Activated naive CD8-positive, alpha-beta T cell treated with anti-CD3 and anti-CD28 coated beads, Interleukin-2, amount 10 ng/mL, durations not matched to agents 7 days and 5 days (primary cell): ENCODE measurements at places on chromosomes 6 and 20. TPM values are rescaled to one million over a fixed set of nuclear protein-coding genes. Genes with fewer than 3 reads are reported as not detected.

- no peak for DNase-seq
These were observed 133.5 kb downstream of the AIG1 start for GRCh38 chr6:143194095-143194589.

DNA sequence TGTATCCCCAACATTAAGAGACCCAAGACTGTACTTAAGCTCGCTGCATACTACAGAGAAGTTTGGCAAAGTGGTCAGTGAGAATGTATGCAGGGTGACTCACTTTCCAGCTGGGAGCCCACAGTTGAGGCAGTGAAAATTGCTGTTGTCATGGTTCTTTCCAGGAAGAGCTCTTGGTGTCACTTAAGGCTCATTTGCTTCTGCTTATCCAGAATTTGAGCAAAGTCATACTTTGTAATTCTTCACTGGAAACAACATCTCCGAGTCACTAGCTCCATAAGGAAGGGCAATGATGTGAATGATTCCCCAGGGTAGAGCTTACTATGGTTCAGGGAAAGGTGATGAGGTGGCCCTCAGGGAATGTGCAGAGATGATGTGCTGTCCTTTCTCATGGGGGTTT, 65.4 kb upstream of the FBXL4 start:
- DNase-seq, result no peak

DNA sequence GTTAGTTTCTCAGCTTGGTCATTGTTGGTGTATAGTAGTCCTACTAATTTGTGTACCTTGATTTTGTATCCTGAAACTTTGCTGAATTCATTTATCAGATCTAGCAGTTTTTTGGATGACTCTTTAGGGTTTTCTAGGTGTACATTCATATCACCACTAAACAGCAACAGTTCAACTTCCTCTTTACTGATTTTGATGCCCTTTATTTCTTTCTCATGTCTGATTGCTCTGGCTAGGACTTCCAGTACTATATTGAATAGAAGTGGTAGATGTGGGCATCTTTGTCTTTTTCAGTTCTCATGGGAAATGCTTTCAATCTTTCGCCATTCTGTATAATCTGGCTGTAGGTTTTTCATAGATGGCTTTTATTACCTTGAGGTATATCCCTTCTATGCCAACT, 61.3 kb upstream of the HEY2 start:
- DNase-seq, result no peak

DNA sequence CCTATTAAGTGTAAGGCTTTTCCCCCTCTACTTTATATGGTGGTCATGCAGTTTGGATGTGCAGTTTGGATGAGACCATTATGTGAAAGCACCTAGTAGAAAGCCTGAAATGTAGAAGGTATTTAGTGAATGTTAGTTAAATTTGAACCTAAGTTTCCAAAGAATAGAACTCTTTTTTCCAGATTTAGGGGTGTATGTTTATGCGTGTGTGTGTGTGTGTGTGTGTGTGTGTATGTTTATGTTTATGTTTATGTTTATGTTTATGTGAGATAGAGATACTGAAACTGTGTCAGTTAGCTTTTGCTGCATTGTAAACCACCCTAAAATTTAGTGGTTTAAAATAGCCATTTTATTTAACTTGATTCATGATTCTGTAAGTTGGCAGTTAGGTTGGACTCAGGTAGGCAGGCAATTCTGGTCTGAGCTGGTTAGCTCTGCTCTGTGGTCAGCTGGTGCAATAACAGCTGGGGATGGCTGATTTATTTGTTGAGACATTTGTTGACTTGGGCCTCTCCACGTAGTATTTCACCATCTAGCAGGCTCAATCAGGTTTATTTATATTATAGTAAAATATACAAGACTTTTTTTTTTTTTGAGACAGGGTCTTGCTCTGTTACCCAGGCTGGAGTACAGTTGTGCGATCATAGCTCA, 54.0 kb downstream of the STK4 start:
- no peak for DNase-seq

DNA sequence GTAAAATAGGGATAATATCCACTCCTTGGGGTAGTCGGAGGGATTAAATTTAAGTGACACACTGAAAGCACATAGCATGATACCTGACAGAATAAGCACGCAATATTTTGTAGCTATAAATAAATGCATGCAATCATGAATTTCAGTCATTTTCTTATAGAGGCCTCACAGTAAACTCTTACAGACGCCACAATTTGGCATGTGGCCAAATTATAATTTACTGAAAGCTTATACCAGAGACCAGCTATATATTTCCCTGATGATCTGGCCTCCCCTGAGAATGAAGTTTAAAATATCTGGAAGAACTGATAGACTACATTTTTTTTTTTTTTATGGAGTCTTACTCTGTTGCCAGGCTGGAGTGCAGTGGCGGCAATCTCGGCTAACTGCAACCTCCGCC, 40.9 kb downstream of the QRSL1 start:
- no peak for DNase-seq

DNA sequence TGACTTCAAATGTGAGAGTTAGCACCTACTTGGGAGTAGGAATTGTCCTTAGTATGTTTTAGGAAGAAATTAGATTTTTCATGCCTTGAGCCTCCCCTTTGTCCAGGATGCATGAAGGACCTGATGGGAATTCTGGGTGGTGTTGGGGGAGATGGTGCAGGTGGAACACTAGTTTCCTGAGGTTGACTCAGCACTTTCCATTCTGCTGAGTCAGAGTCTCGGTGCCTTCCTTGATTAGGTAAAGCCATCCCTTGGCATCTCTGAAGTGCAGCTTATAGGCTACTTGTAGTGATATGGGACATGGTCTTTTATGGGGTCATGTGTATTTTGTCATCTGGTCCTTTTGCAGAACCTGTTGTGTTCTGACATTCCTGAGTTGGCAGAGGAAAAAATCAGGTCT, 105.3 kb downstream of the PHACTR3 start:
- no peak for DNase-seq

DNA sequence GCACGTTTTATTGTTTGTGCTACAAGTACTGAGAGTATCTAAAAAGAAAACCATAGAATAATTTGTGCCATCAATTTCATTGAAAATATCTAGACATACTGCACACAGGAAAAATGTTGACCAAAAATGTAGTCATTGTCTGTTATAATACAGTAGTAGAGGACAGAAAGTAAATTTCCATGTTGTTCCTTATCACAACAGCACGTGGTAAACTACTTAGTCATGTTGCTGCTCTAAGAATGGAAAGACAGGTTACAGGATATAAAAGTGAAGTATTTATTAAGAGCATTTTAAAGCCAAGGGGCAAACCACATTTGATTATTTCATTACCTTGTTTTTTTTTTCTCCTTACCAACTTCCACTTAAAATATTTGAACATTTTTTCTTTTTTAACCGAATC, 89.0 kb upstream of the CEP85L start:
- no peak for DNase-seq

DNA sequence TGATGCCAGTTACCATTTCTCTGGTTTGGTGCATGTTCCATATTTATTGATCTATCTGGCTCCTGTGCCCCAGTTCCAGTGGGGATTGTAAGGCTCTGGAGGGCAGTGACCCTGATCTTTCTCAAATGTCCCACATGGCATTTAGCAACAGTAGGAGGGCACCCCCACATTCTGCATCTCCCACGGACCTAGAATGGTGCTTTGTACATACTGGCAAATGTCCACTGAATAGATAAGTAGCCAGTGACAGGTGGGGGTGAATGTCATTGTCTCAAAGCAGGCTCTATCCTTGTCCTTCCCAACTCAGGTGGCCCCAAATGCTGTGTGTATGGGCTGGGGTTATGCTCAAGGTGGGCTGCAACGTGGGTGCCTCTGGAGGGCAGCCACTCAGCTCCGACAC, 84.2 kb downstream of the TMEM242 start:
- no peak for DNase-seq

DNA sequence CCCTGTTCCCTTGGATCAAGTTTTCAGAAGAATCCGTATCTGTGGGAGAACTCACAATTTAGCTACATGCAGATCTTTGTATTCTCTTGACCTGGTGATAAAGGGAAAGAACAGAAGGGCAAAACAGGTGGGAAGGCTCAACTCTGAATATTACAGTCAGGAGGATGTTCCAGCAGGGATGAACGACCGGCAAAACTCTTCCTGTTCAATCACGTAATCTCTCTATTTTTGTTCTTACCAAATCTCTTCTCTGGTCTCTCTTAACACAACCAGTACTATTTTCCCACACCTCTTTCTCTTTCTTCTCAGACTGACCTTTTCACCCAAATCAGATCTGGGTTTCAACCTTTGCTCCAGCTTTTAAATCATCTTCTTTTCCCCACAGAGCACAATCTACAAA, 371.4 kb downstream of the BTBD9 start:
- DNase-seq, result no peak

GRCh38 chr6:52590152-52590891, 13.5 kb upstream of the TRAM2 start:
- no peak for DNase-seq

- DNase-seq, result peak; percentile 35
These were observed 6.7 kb upstream of the GJA10 start for GRCh38 chr6:89887452-89888137.

DNA sequence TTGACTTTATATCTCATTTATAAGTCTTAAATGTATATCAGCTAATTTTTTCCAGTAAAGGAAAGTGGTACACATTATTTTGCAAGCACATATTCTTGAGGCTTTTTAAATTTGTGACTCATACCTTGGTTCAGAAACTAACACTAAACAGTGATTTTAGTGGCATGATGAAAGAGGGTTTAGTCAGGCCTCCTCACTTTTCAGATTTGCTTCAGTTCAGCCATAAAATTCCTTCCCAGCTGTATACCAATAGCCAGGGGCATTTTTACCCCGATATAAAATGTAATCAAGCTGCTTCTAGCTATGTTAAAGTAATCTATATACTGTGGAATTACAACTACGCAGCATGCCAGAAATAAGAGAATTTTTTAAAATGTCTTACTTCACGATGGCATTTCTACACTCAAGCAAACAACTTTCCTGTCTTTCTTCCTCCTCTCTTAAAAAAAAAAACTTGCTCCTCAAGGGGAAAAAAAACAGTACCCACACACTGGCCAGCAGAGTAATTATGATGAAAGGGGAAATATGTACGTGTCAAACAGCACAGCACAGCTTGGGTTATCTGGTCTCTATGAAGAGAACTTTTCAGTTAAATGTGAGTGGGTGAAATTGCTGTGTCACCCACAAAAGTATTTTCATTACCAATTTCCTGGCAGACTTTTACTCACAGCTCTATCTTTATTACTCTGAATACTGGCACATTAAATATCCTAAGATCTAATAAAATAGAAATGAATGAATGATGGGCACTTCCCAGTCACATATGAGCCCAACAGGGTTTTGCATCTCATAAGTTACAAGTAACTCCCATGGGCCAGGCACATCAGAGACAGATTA, 244.8 kb upstream of the TENT5A start:
- DNase-seq, result no peak

- no peak for DNase-seq
These were observed 81.6 kb downstream of the ZNF217 start for GRCh38 chr20:53512076-53512475.

DNA sequence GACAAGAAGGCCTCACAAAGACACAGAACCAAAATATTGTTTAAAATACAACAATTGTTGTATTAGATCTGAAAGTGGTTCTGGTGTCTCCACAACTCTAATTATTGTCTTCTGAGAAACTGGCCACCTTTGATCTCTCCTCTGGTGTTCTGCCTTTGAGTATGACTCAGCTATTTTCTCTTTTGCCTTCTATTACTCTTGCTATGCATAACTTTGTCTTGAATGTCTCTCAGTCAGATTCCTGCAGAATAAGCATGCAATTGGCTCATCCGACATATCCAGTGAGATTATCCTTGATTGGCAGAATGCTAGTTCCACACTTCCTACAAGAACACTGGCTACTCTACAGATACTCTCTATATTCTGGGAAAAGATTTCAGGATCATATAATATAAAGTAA, 14.3 kb upstream of the EPM2A start:
- no peak for DNase-seq

GRCh38 chr6:112061605-112062004, 7.7 kb downstream of the CCN6 start:
- DNase-seq, result no peak

GRCh38 chr20:17806739-17807441, 107.1 kb downstream of the BANF2 start:
- no peak for DNase-seq

DNA sequence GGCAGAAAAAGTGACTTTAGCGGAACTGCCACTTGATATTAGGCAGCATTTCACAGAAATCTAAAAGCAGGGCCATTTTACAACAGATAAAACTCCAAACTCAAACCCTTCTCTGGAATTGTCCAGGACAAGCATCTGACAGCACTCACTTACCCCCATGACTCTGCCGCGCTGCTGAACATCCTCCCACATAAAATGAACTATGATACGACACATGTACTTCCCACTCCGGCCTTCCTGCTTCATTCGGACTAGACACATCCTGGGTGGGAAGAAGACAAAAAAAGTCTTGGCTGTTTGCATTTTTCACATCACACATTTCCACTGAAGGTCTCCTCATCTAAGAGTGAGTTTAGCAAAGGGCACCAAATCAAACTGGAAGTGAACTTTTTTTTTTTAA, 54.8 kb upstream of the FAM83C start:
- DNase-seq, result no peak

DNA sequence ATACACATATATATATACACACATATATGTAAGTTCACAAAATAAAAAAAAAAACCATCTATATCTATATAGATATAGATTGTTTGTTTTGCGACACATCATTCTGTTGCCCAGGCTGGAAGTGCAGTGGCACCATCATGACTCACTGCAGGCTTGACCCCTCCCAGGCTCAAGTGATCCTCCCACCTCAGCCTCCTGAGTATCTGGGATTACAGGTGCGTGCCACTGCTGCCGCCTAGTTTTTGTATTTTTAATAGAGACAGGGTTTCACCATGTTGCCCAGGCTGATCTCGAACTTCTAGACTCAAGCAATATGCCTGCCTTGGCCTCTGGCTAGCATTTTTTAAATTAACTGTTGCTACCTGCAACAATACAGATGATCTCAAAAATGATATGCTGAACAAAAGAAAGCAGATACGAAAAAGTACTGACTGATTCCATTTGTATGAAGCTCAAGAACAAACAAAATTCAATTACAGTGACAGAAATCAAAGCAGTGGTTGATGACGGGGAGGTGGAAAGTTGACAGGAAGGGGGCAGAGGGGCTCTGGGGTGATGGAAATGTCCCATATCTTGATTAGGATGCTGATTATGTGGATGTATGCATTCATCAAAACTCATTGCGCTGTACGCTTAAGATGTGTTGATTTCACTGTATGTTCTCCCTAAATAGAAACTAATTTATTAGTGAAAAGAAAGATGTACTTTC, 49.6 kb downstream of the ATXN1 start:
- DNase-seq, result no peak

- no peak for DNase-seq
These were observed 285.0 kb upstream of the SPTLC3 start for GRCh38 chr20:12723811-12724210.

The ATP6V1G2 gene
- 4.5 TPM for total RNA-seq

The MCCD1 gene
- not detected for total RNA-seq

The SLC44A4 gene
- total RNA-seq, result not detected

The PI16 gene
- 0.86 TPM for total RNA-seq
